Upper lobe of right lung (tissue), 1 donor: ENCODE measurements at places on chromosomes 4 and X.

DNA sequence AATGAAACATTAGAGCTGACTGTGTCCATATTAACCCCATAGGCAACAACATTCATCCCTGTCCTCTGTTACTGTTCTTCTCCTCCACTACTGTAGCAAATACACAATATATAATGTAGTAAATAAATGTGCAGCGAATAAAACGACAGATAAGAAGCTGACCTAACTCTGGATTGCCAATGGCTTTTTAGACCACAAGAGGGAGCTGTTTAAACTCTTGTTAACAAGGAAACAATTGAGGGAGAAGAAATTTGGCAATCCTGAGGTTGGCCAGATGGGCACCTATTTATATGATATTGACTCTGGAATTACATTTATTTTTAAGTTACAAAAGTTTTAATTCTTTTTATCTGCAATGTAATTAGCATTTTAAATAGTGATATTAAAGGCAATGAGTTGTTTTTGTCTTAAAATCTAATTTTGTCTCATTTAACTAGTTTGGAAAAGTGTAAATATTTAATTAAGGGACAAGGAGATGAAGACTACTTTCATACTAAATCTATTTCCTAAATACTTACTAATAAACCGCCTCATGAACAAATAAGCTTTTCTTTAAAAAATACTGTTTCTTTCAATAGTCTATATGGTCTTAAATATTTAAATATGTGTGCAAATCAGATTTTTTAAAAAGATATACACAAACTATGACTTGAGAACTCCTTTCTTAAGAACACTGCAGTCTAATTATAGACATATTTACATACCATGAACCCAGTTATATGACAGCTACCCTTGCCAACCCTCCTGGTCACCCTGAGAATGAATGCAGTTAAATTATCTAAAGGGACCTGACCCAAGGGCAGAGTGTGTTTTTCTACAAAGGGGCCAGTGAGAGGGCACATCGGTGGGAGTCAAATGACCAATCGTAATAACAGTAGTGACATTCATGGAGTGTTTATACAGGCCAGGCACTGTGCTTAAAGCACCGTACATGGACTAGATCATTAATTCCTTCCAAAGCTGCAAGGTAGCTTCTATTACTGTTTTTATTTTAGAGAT is 52.9 kb upstream of the HPF1 start:
- H3K27ac ChIP-seq: no peak overlapping the region
- H3K4me1 ChIP-seq: no peaks in the 10 kb centered on the region
- no peaks in the 10 kb centered on the region for H3K27me3 ChIP-seq
- H3K36me3 ChIP-seq: no peaks in the 10 kb centered on the region
- no peak for DNase-seq

GRCh38 chrX:13371186-13371585 is 51.3 kb upstream of the ATXN3L start:
- no peaks in the 10 kb centered on the region for H3K36me3 ChIP-seq
- no peak overlapping the region for H3K27ac ChIP-seq
- no peaks in the 10 kb centered on the region for H3K27me3 ChIP-seq
- no peak for DNase-seq
- H3K4me3 ChIP-seq: no peak overlapping the region

- no peaks in the 10 kb centered on the region for H3K4me1 ChIP-seq
- H3K27me3 ChIP-seq: no peaks in the 10 kb centered on the region
- no peaks in the 10 kb centered on the region for H3K36me3 ChIP-seq
- DNase-seq: no peak
Measured at GRCh38 chr4:171794528-171794927, 18.7 kb upstream of the GALNTL6 start.

GRCh38 chr4:128477540-128477939 is 189.9 kb upstream of the PGRMC2 start:
- no peaks in the 10 kb centered on the region for H3K27me3 ChIP-seq
- H3K27ac ChIP-seq: no peak overlapping the region
- no peaks in the 10 kb centered on the region for H3K4me1 ChIP-seq

- no peak for DNase-seq
- H3K27ac ChIP-seq: peak overlapping the region; percentile 97
- H3K36me3 ChIP-seq: peaks cover 15% of the 10 kb centered on the region
- H3K4me3 ChIP-seq: no peak overlapping the region
- no peaks in the 10 kb centered on the region for H3K27me3 ChIP-seq
Measured at GRCh38 chr4:182918791-182919302, 1.7 kb upstream of the DCTD start.

GRCh38 chr4:86014599-86014998 is 345.3 kb downstream of the MAPK10 start:
- no peaks in the 10 kb centered on the region for H3K27me3 ChIP-seq
- no peaks in the 10 kb centered on the region for H3K36me3 ChIP-seq
- no peak overlapping the region for H3K27ac ChIP-seq

GRCh38 chrX:97494756-97495372 is 611.2 kb downstream of the RPA4 start:
- no peak overlapping the region for H3K4me3 ChIP-seq
- H3K4me1 ChIP-seq: no peaks in the 10 kb centered on the region
- no peaks in the 10 kb centered on the region for H3K27me3 ChIP-seq
- H3K27ac ChIP-seq: no peak overlapping the region
- no peaks in the 10 kb centered on the region for H3K36me3 ChIP-seq
- DNase-seq: no peak

- no peaks in the 10 kb centered on the region for H3K27me3 ChIP-seq
- H3K4me1 ChIP-seq: no peaks in the 10 kb centered on the region
- H3K36me3 ChIP-seq: no peaks in the 10 kb centered on the region
- H3K4me3 ChIP-seq: no peak overlapping the region
- no peak overlapping the region for H3K27ac ChIP-seq
- no peak for DNase-seq
Measured at GRCh38 chr4:47675806-47676205, 162.1 kb downstream of the CORIN start.

- H3K27ac ChIP-seq: peak overlapping the region; percentile 96
- no peaks in the 10 kb centered on the region for H3K36me3 ChIP-seq
- no peak for DNase-seq
- H3K4me3 ChIP-seq: peak overlapping the region; percentile 81
Measured at GRCh38 chr4:145619639-145619996, 433 bp downstream of the MMAA start.

- no peak for DNase-seq
Measured at GRCh38 chr4:16267639-16268038, 41.4 kb upstream of the TAPT1 start.

GRCh38 chr4:183256343-183256742 is 63.7 kb downstream of the CLDN22 start:
- H3K36me3 ChIP-seq: peaks cover 30% of the 10 kb centered on the region
- no peak overlapping the region for H3K4me3 ChIP-seq
- peaks cover 9% of the 10 kb centered on the region for H3K4me1 ChIP-seq
- peak overlapping the region; percentile 6 for H3K27ac ChIP-seq
- H3K27me3 ChIP-seq: no peaks in the 10 kb centered on the region

GRCh38 chr4:140995058-140995457 is 138.2 kb downstream of the RNF150 start:
- no peaks in the 10 kb centered on the region for H3K4me1 ChIP-seq
- H3K27ac ChIP-seq: no peak overlapping the region
- no peaks in the 10 kb centered on the region for H3K27me3 ChIP-seq
- no peaks in the 10 kb centered on the region for H3K36me3 ChIP-seq
- no peak overlapping the region for H3K4me3 ChIP-seq

- H3K27me3 ChIP-seq: no peaks in the 10 kb centered on the region
- H3K36me3 ChIP-seq: no peaks in the 10 kb centered on the region
- H3K4me1 ChIP-seq: no peaks in the 10 kb centered on the region
- no peak overlapping the region for H3K27ac ChIP-seq
Measured at GRCh38 chrX:155314260-155314659, 20.2 kb downstream of the CLIC2 start.

GRCh38 chr4:121375262-121375661 is 5.6 kb downstream of the QRFPR start:
- no peaks in the 10 kb centered on the region for H3K36me3 ChIP-seq
- no peak overlapping the region for H3K4me3 ChIP-seq
- H3K27me3 ChIP-seq: peaks cover 44% of the 10 kb centered on the region
- no peak overlapping the region for H3K27ac ChIP-seq

DNA sequence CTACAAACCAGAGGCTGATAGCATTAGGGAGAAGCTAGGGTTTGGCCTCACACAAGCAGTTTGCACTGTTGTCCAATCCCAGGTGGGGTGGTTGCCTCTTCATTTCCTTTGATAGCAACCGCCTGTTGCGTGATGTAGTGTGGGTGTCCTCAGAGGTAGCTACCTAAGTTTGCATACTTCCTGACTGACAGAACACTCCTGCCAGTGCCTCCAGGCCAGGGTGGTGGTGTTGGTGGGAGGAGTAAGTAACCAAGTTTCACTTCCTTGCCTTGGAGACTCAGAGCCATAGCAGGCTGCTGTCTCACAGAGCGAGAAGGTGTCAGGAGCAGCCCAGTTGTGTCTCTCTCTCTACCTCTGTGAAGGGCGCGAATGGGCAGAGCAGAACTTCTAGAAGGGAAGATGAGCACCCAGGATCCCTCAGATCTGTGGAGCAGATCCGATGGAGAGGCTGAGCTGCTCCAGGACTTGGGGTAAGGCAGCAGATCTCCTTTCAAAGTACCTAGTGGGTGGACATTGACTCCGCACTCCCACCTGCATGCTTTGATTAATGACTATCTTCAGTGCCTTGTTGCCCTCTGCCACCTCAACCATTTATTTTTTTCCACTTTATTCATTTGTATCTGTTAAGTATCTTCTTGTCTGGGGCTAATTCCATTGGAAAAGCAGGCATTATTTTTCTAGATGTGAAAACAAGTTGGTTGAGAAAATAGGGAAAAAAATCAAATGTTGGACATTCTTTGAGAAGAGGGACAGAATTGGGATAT is at the start of gene DAPP1:
Gene DAPP1, plus strand, starts transcription at position 283 of the 764 bp plus-strand sequence. Its CDS starts 87 bp downstream, at position 370.
- no peaks in the 10 kb centered on the region for H3K36me3 ChIP-seq
- H3K4me1 ChIP-seq: peaks cover 4% of the 10 kb centered on the region
- H3K4me3 ChIP-seq: peak within 1 kb of the TSS; percentile 49
- peak within 1 kb of the TSS; percentile 76 for H3K27ac ChIP-seq
- no peaks in the 10 kb centered on the region for H3K27me3 ChIP-seq

GRCh38 chr4:42995343-42995944 is 102.9 kb downstream of the GRXCR1 start:
- no peak overlapping the region for H3K4me3 ChIP-seq
- no peak overlapping the region for H3K27ac ChIP-seq
- no peaks in the 10 kb centered on the region for H3K27me3 ChIP-seq
- H3K4me1 ChIP-seq: no peaks in the 10 kb centered on the region
- DNase-seq: no peak

DNA sequence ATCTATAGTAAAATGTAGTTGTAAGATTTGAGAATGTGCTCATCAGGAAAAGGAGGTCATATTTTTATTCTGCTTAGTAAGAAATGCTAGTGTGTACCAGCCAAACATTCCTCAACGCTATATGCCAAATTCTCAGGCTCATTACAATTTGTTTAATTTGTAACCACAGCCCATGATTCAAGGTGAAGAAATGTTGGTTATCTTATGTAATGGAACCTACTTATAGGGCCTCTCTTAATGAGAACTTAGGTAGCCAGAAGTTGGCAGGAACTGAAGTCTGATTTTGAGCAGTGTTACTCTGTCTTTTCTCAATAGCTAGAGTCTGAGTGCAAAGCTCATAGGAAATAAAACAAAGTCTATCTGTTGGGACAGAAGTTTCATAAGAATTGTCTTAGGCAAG is 595.0 kb downstream of the GLUD2 start:
- no peak for DNase-seq
- no peak overlapping the region for H3K27ac ChIP-seq
- H3K27me3 ChIP-seq: no peaks in the 10 kb centered on the region
- no peaks in the 10 kb centered on the region for H3K36me3 ChIP-seq
- H3K4me3 ChIP-seq: no peak overlapping the region

DNA sequence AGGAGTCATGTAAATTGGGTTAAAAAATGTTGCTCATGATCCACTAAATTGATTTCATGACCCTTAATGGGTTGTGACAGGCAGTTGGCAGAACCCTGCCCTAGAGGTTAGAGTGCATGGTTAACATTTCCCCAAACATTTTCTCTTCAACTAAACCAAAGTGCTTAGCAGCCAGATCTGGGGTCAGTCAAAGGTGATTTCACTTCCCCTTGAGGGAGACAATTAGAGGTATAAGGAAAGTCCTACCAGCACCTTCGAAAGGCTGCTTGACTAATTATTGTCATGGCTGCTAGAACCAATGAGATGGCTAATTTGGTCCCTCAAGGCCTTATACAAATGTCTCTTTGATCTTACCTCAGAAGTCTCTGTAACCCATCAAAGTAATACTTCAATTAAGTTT is 30.9 kb upstream of the INTS6L start:
- no peak overlapping the region for H3K27ac ChIP-seq
- DNase-seq: no peak
- no peaks in the 10 kb centered on the region for H3K4me1 ChIP-seq
- H3K36me3 ChIP-seq: no peaks in the 10 kb centered on the region
- no peaks in the 10 kb centered on the region for H3K27me3 ChIP-seq

DNA sequence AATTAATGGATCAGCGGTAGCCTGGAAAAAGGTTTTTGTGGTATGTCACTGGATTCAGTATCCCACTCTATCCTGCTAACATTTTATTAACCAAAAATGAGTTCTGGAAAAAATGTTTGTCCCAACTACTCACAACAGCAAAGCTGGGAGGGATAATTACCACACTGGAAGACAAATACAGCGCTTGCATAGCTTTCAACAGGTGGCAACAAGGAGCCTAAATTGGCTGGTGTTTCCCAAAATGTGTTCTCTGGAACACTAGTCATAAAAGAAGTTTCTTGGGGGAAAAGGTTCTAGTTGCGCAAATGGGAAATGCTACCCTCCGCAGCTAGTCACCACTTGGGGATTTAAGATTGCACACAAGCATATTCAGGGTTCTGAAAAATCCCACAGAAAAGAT is 54.6 kb downstream of the BEND2 start:
- no peaks in the 10 kb centered on the region for H3K36me3 ChIP-seq
- no peak overlapping the region for H3K27ac ChIP-seq
- DNase-seq: no peak
- no peaks in the 10 kb centered on the region for H3K4me1 ChIP-seq
- no peak overlapping the region for H3K4me3 ChIP-seq

DNA sequence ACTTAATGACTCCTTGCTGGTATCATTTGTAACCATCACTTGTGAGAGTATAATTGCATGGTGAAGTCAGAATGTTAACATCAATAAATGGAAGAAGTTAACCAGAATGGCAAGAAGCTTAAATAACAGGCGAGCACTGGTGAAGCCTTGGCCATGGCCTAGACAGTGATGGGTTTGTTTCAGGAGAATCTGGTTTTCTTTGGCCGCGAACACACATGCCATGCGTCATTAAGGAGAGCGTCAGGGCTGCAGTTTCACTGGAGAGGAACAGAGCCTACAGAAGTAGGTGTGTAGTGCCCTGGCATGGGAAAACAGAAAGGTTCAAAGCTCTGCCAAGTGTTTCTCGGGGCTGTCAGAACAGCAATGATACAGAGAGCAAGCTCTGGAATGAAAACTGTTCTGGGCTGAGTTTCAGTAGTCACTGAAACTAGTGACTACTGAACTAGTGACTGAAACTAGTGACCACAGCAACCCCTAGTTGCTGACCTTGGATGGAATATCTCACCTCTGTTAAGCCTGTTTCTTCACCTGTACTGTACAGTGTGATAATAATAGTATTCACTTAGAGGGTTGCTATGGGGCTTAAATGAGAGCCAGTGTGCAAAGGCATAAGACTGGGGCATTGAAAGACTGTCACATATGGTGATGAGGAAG is 93.8 kb downstream of the C4orf51 start:
- H3K27ac ChIP-seq: no peak overlapping the region
- no peaks in the 10 kb centered on the region for H3K27me3 ChIP-seq
- H3K4me3 ChIP-seq: no peak overlapping the region
- DNase-seq: no peak

- no peaks in the 10 kb centered on the region for H3K27me3 ChIP-seq
- no peak for DNase-seq
- no peak overlapping the region for H3K27ac ChIP-seq
- H3K4me3 ChIP-seq: no peak overlapping the region
Measured at GRCh38 chr4:74770226-74770910, 24.0 kb downstream of the BTC start.
